Activated T-helper 1 cell treated with Interleukin-2 at 50 U/mL for 16 hours (primary cell): ENCODE measurements at places on chromosomes 4 and X.

DNA sequence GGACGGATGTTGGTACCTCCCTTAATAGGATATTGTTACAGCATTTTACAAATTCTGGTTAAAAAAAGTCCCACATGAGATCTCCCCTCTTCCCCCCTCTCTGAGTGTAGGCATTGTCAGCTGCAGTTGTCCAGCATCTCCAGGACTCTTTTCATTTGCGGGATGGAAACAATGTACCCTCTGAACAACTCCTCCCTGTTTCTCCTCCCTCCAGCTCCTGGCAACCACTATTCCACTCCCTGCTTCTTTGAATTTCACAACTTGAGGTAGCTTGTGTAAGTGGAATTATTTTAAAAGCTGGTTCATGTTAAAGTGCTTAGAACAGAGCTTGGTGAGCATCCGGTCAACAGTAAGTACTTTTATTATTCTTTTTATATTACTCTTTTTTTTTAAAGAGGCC, 69.8 kb downstream of the TBL1X start:
- DNase-seq = no peak

GRCh38 chr4:36385951-36386571, 104.6 kb downstream of the DTHD1 start:
- peak; percentile 4 for DNase-seq

- peak; percentile 3 for DNase-seq
Observed at GRCh38 chrX:74492720-74493201, 71.5 kb downstream of the SLC16A2 start.

DNA sequence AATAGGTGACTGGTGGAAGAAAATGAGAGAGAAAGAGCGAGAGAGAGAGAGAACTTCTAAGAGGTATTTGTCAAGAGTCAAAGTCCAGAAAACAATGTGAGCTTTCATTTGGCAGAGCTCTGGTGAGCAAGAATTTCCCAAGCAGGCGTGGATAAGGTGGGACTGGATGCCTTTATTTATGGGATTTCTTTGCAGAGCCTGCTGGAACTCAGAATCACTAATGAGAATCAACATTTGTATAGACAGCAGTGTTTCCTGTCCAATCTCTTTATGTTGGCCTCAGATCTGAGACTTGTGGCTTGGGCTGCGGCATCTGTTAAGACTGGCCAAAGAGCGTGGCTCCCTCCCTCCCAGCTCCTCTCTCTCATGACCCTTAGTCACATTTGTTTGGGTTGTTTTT, 67.9 kb upstream of the TBL1X start:
- no peak for DNase-seq

DNA sequence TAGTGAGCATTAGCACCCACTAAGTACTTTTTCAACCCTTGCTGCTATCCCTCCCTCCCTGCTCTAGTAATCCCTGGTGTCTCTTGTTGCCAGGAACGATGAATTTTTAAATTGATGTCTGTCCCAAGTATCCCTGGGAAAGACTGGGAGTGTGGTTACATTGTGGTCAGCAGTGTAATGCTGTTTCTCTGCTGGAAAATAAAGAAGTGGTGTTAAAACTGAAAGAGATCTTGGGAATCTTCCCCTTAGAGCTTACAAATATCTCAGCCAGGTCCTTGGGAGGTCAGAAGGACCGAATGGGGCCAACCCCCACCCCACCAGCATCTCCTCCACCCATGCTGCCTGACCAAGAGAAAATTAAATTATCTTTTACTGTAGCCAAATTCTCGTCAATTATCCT, 174.5 kb upstream of the MXRA5 start:
- no peak for DNase-seq

DNA sequence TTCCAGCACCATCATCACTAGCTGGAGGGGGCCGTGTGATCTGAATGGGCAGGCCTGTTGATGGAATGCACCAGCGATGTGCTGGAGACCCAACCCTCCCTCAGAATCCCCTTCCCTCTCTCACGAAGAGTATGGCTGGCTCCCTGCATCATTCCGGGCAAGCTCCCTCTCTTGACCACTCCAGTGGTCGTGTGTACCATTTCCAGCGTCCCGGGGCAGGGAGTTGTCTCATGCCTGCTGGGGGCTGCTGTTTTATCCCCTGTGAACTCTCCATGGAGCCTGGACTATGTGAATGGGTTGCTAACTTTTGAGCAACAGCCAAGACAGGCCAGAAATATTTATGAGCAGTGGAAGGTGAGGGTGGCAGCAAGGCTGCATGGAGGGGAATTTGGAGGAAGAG, 8.1 kb downstream of the CSAG1 start:
- DNase-seq = no peak

- DNase-seq = no peak
Observed at GRCh38 chr4:127957105-127957504, 7.9 kb downstream of the MFSD8 start.

GRCh38 chrX:106649523-106650428, 38.0 kb downstream of the RADX start:
- no peak for DNase-seq

GRCh38 chr4:151004222-151004621, 10.9 kb downstream of the LRBA start:
- DNase-seq = no peak
